ENCODE measurements at places on chromosomes 16 and 17.

DNA sequence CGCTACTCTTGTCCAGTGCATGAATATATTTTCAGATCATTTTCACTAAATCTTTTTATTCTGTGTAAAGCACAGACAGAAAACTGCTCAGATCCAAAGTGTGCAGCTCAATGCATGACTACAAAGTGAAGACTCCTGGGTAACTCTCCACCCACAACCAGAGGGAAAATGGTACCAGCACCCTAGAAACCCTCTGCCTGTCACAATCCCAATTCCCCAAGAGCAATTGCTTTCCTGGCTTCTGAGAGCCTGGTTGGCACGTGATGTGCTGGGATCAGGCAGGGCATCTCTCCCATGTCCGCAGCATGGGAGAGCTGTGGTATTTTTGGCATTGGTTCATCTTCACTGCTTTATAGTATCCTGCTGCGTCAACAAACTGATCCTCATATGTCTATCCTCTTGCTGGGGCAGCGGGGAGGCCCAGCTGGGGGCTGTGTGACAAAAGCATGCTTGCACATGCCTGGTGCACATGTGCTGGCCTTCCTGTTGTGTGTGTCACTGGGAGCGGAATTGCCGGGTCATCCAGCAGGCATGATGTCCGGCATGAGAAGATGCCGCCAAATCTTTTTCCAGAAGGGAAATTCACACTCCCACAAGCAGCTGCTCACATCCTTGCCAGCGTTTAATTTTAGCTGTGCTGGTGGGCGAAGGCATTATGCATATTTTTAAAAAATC lies 278.9 kb upstream of the FOXF1 start:
- no peak for DNase-seq

DNA sequence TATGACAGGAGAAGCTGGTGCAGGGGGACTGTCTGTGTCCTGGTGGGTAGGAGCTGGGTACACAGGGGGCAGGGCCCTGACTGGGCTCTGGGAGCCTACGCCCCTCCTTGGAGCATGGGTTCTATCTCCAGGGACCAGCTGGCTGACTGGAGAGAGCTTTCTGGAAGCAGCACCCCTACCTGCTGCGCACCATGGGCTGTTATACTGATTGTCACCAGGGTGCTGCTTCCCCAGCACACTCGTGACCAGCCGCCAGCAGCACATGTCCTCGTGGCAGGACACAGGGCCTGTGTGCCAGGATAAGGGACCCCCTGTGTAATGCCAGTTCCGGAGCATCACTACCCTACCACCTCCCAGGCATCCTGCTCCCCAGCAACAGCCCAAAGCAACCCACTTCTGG lies 106.0 kb downstream of the AMFR start:
- DNase-seq = no peak

DNA sequence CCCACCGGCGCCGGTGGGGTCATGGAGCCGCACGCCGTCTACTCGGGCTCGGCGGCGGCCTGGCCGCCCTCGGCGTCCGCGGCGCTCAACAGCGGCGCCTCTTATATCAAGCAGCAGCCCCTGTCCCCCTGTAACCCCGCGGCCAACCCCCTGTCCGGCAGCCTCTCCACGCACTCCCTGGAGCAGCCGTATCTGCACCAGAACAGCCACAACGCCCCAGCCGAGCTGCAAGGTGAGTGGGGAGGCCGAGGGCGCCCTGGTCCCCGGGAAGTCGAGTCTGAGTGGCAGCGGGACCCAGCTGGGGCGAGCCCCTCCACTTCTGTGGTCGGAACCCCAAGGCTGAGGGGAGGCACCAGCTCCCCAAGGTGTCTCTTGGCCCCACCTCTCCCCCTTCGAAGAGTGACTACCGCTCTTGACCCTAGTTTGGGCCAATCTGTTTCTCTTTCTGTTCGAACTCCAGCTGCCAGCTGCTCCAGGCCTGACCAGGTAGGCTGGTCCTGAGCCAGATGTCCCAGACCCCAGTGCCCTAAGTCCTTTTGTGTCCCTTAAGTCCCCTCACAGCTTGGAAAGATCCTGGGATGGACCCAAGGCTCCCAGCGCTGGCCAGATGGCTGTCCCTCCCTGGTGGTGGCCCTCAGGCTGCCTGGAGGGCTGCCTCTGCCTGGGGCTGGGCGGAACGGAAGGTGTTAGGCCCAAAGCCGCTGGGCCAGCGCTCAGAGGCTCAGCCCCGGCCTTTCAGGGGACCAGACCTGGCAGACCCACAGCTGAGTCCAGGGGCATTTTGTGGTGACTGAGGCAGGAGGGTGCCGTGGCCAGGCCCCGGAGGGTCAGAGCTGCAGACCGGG lies 1.2 kb downstream of the FOXF1 start:
- DNase-seq = no peak

DNA sequence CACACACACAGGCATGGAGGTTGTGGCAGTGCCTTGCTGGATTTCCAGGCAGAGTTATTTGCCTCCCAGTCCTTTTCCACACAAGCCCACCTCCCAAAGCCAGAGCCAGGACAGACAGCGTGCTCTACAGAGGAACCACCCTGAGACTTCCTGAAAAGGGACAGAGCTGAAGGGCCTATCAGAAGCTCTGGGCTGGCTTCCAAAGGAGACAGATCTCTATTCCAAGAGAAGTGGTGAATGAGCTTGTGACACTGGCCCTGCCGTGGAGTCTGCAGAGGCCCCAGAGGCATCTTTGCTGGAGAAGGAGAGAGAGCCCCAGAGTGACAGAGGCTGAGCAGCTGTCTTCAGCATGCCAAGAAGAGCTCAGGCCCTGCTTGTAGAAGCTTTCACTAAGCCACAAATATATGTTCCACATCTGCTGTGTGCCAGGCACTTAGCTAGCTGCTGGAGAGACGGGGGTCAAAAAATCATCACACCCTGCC lies 8.3 kb upstream of the LPCAT2 start:
- peak; percentile 76 for DNase-seq

- no peak for DNase-seq
These were observed 17.0 kb upstream of the RFFL start for GRCh38 chr17:35080536-35080935.
